Urinary bladder (tissue), 4 donors: ENCODE measurements at places on chromosomes 16 and 17. TPM values are rescaled to one million over a fixed set of nuclear protein-coding genes. Genes with fewer than 3 reads are reported as not detected.

Gene CLEC16A
- total RNA-seq: 19.9 TPM

Gene USP6
- 0.85 TPM for total RNA-seq

DNA sequence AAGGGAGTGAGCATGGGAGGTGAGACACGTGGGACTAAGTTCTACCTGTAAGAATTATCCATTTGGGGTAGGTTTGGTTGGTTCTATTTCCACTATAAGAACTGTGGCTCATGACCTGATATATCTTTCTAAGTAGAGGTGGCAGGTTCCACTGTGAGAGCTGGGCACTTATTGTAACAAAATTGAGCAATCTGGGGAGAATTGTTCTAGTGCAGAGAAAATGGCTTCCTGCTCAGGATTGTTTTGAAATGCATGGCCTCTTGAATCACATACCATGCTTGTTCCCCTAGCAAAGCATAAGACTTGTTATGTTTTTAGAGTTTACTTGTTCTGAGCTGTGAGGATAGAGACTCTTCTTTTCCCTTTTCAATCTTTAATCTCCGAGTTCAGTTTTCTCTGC is 125.9 kb downstream of the MAP2K6 start:
- DNase-seq: no peak

DNA sequence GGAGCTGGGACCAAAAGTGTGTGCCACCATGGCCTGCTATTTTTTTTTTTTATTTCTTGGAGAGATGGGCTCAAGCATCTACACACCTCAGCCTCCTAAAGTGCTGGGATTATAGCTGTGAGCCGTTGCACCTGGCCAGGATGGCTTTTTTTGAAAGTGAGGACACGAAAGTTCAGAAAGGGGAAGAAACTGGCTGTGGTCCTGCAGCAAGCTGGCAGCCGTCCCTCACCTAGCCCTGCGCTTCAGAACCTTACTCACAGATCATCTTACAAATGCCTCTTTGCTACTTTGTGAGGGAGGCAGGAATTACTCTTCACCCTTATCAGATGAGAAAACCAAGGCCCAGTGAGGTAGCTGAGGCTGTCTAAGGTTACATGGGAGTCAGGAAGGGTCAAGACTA is 4.5 kb upstream of the PPY start:
- no peak for DNase-seq

DNA sequence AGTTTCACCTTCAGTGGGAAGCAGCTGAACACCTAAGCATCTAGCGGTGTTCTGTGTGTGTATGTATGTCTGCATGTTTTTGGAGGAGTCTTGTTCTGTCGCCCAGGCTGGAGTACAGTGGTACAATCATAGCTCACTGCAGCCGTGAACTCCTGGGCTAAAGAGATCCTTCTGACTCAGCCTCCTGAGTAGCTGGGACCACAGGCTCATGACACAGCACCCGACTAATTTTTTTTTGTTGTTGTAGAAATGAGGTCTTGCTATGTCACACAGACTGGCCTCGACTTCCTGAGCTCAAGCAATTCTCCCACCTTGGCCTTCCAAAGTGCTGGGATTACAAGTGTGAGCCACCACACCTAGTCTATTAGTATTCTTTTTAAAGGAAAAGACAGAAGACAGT is 30.2 kb upstream of the FAAP100 start:
- no peak for DNase-seq

- DNase-seq: no peak
These were observed 305.9 kb downstream of the CA10 start for GRCh38 chr17:51852603-51853002.
